CD4-positive, alpha-beta memory T cell (primary cell): ENCODE measurements at places on chromosomes 4 and X. TPM values are rescaled to one million over a fixed set of nuclear protein-coding genes. Genes with fewer than 3 reads are reported as not detected.

The TMSB15C gene
- 2.8 TPM for total RNA-seq

The TCEAL7 gene
- total RNA-seq = not detected

The UGT2B10 gene
- total RNA-seq = not detected

The TBC1D1 gene
- 46.7 TPM for total RNA-seq

The SLC2A9 gene
- total RNA-seq = 2.0 TPM

The TACR3 gene
- total RNA-seq = not detected

The PAGE1 gene
- not detected for total RNA-seq

The GPR78 gene
- total RNA-seq = not detected

The MAGEA4 gene
- total RNA-seq = not detected

DNA sequence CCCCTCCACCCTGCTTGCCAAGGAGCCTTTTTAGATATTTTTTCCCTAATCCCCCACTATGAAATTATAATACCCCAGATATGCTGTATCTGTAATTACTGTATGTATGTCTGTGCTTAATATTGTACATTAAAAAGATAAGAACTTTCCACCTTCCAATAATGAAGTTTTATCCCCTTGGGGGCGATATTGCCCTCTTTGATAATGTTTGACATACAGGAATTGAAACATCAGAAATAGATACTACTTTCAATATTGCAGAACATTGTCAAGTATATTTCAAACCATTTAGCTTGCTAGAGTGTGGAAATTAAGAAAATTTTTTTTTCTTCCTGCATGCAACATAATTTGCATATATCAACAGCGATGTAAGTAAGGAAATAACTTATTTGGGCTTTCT, 58.9 kb downstream of the NAF1 start:
- H3K4me3 ChIP-seq = no peak overlapping the region
- H3K27ac ChIP-seq = no peak overlapping the region
- no peaks in the 10 kb centered on the region for H3K36me3 ChIP-seq
- no peak for DNase-seq

DNA sequence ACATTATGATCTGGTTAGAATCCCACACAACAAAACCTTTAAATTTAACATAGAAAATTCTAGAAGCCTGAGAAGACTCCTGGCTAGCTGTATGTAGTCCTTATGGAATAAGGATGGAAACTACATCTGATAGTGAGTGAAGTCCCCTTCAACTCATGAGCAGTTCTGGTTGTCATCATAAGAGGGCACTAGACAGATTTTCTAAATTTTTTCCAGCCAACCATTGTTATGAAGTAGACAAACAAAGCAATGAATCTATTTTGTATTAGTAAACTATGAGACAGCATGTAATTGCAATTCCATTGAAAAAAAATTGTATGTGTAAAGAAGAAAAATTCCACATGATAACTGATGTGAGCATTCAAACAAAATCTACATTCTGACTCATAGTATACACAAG, 35.2 kb downstream of the PWWP3B start:
- H3K36me3 ChIP-seq = no peaks in the 10 kb centered on the region
- DNase-seq = no peak
- no peak overlapping the region for H3K27ac ChIP-seq
- H3K27me3 ChIP-seq = no peaks in the 10 kb centered on the region

- H3K27me3 ChIP-seq = no peaks in the 10 kb centered on the region
- no peak overlapping the region for H3K27ac ChIP-seq
- no peak overlapping the region for H3K4me3 ChIP-seq
- H3K36me3 ChIP-seq = no peaks in the 10 kb centered on the region
- DNase-seq = no peak
Measured at GRCh38 chrX:24253030-24253429, 60.8 kb downstream of the SUPT20HL2 start.

DNA sequence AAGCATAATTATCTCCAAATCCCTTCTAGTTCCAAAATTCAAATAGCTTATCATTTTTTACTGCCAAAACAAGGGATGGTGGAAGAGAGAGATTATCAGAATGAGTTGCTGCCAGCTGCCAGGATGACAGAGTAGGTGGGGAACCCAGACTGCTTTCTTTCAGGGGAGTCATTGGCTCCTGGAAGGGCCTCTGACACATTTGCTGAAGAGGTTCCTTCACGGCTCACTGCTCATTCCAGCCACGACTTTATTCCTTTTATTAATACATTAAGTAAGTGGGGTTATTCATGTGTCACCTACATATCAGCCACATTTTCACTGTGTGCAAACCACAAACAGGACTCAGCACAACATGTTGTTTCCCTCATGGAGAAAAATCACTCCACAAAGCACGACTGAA, 12.7 kb upstream of the SMIM43 start:
- H3K36me3 ChIP-seq = no peaks in the 10 kb centered on the region
- no peak for DNase-seq
- H3K4me3 ChIP-seq = no peak overlapping the region
- no peaks in the 10 kb centered on the region for H3K4me1 ChIP-seq

DNA sequence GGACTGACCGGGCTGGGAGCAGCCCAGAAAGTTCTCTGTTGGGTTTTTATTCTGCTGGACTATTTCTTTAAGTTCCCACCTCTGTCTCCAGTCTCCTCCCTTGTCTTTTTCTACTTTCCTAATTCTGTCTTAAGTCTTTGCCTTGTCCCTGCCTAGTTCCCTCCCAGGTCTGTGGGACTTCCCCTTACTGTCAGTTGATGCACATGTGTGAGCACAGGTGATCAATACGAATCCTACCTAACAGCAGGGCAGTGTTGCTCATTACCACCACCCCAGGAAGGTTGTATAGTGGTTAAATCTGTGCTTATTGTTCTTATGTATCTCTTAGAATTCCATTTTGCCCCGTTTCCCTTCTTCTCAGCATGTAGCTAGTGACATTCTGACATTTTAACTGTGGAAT, 62.1 kb downstream of the GALNTL6 start:
- H3K4me1 ChIP-seq = no peaks in the 10 kb centered on the region
- H3K27me3 ChIP-seq = no peaks in the 10 kb centered on the region
- H3K27ac ChIP-seq = no peak overlapping the region
- H3K36me3 ChIP-seq = no peaks in the 10 kb centered on the region

DNA sequence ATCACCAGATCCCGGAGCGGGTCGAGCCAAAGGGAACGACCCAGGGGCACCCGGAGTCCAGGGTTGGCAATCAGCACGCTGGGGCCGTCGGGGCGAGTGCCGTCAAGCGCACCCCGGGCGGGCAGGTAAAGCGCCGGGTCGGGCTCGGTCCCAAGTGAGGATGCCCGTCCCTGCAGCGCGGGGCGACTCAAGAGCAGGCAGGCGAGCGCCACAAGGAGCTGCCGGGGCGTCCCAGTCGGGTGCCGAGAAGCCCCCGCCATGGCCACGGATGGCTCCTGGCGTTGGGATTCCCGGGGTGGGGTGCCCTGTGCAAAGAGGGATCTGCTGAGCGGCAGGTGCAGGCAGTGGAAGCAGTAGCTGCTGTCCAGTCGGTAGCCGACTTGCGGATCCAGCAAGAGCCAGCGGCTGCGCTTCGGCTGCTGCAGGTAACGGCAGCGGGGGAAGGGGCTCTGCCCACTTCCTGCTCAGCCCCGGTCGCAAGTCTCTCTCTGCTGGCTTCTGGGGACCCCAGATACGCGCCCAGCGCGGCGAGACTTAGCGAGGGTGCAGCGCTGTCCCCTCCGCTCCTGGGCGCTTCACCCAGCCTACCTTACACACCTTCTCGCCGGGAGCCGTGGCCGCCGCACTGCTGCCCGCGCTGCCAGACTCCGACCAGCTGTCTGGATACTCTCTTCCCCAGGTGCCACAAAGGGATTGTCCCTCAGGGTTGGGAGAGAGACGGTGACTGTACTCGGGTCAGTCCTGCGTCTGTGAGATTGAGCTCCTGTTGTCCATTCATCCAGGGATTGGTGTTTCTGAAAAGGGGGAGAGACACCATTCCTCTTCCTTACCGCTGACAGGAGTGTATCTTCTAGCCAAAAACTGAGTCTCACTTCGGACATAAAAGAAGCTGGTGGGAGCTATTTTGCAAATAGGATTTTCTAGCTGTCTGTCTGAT, at the start of gene FREM3:
Gene FREM3 (minus strand): TSS at position 260 of the 937 bp plus-strand sequence. CDS start 0 bp downstream, at position 260.
- no peak within 1 kb of the TSS for H3K27ac ChIP-seq
- H3K4me1 ChIP-seq = peaks cover 20% of the 10 kb centered on the region
- DNase-seq = no peak
- H3K27me3 ChIP-seq = peaks cover 8% of the 10 kb centered on the region
- no peaks in the 10 kb centered on the region for H3K36me3 ChIP-seq
- peak within 1 kb of the TSS; percentile 29 for H3K4me3 ChIP-seq

DNA sequence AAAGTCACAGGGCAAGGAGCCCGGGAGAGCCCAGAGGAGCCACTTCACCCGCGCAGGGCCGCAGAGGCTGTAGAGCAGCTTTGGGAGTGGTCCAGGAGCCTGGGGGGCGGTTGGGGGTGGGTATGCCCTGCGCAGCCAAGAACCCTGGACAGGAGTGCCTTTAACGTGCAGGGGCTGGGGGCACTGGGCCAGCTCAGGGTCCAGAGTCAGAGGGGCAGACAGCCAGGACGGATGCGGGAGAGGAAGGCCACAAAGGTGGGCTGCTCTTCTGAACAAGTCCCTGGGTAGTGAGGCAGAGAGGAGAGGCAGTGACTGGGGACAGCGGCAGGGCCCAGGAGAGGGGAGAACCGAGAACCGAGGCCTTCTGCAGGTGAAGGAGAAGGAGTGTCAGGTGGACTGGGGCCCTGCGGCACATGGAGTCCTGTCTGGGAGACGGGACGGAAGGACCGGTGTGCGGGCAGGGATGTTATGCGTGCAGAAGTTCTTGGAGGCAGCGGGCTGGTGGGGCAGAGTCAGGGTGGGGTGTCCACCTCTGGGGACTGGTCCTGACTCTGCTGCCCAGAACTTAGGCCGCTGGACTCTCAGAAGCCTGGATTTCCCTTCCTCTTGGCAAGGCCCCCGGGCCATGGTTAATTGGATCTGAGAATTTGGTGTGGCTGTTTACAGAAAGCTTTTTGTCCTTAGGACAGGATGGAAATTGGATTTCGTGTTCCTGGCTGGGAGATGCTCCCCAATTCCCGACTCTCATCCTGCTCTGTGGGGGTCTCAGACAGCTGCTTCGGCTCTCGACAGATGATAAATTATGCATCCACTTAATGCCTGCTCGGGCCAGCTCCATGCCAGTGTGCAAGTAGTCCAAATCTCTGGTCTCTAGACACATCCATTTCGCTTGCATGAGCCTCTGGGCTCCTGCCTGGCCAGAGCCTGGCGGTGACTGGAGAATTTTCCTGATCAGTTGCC, 31.9 kb downstream of the ADRA2C start:
- DNase-seq = no peak
- no peak overlapping the region for H3K4me3 ChIP-seq
- no peaks in the 10 kb centered on the region for H3K27me3 ChIP-seq
- H3K4me1 ChIP-seq = no peaks in the 10 kb centered on the region
- H3K27ac ChIP-seq = no peak overlapping the region
- no peaks in the 10 kb centered on the region for H3K36me3 ChIP-seq

DNA sequence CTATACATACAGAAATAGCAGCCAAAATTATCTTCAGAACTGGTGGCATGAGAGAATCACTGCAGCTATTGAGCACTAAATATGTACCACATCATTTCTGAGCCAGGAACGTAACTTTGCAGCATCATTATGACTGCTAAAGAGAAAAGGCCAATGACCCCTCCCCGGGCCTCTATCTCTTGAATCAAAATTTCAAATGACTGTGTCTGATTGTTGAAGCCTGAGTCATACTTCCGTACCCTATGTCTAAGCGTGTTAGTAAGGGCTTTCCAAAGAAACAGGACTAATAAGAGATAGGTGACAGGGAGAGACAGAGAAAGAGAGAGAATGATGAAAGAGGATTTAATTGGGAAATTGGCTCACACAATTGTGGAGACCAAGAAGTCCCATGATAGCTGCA, 445.5 kb upstream of the SPANXN1 start:
- no peak for DNase-seq
- no peaks in the 10 kb centered on the region for H3K4me1 ChIP-seq
- no peak overlapping the region for H3K27ac ChIP-seq
- no peaks in the 10 kb centered on the region for H3K27me3 ChIP-seq
- H3K4me3 ChIP-seq = no peak overlapping the region
- H3K36me3 ChIP-seq = no peaks in the 10 kb centered on the region

GRCh38 chr4:53785996-53786395, 194.7 kb upstream of the LNX1 start:
- no peak overlapping the region for H3K4me3 ChIP-seq
- H3K27me3 ChIP-seq = no peaks in the 10 kb centered on the region
- no peak for DNase-seq
- H3K36me3 ChIP-seq = no peaks in the 10 kb centered on the region
- no peak overlapping the region for H3K27ac ChIP-seq

GRCh38 chrX:115957862-115958490, 212.6 kb upstream of the AGTR2 start:
- H3K4me3 ChIP-seq = no peak overlapping the region
- H3K4me1 ChIP-seq = no peaks in the 10 kb centered on the region
- H3K36me3 ChIP-seq = no peaks in the 10 kb centered on the region

DNA sequence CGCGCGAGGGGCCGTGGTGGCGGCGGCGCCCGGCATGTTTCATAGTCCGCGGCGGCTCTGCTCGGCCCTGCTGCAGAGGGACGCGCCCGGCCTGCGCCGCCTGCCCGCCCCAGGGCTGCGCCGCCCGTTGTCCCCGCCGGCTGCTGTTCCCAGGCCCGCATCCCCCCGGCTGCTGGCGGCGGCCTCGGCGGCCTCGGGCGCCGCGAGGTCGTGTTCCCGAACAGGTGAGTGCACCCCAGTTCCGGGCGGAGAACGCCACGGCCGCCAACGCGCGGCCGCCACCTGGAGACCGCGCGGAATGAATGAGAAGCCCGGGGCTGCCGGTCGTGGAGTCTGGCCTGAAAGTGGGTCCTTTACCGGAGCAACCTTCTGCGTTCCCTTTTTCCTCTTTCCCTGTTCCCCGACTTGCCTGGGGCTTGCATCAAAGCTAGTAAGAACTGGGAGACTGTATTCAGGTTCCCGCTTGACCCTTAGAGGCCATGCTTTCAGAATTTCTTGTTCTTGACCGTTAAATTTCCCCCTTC, 429 bp downstream of the NOCT start:
- H3K4me3 ChIP-seq = peak overlapping the region; percentile 66
- H3K36me3 ChIP-seq = no peaks in the 10 kb centered on the region
- H3K27me3 ChIP-seq = no peaks in the 10 kb centered on the region

DNA sequence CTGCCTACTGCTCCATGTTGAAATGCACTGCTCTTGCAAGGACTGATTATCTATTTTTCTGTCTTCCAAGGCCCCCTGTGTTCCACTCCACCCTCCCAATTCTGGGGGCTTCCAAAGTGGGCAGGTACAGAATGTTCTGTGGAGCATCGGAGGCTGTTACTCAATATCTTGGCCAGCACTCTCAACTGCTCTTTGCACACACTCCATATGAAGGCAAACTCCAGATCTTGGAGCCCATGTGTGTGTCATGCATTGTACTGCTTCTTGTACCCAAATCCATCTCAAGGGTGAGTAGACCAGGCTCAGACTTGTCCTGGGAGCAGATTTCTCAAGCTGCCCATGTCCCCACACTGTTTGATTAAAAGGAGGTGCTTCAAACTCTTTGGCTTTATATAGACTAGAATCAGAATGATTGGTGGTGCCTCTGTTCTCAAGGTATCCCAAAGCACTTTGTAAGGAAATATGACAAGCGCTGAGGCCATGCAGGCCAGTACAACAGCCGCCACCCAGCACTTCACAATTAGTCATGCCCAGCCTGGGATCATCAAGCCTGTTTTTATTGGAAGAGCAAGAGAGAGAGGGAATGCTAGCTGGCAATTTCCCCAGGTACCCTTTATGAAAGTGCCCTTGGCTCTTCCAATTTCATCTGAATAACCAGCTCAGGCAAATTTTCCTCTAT, 44.3 kb downstream of the AR start:
- H3K36me3 ChIP-seq = no peaks in the 10 kb centered on the region
- no peaks in the 10 kb centered on the region for H3K4me1 ChIP-seq
- DNase-seq = no peak
- H3K27ac ChIP-seq = no peak overlapping the region
- no peaks in the 10 kb centered on the region for H3K27me3 ChIP-seq
- H3K4me3 ChIP-seq = no peak overlapping the region

GRCh38 chr4:85475631-85476233, 782 bp downstream of the ARHGAP24 start:
- no peak overlapping the region for H3K4me3 ChIP-seq
- no peaks in the 10 kb centered on the region for H3K36me3 ChIP-seq
- no peak overlapping the region for H3K27ac ChIP-seq
